Effector memory CD8-positive, alpha-beta T cell (primary cell): ENCODE measurements at places on chromosomes 3 and 15.

GRCh38 chr3:188362405-188362831 is 208.5 kb downstream of the LPP start:
- peak; percentile 9 for DNase-seq

DNA sequence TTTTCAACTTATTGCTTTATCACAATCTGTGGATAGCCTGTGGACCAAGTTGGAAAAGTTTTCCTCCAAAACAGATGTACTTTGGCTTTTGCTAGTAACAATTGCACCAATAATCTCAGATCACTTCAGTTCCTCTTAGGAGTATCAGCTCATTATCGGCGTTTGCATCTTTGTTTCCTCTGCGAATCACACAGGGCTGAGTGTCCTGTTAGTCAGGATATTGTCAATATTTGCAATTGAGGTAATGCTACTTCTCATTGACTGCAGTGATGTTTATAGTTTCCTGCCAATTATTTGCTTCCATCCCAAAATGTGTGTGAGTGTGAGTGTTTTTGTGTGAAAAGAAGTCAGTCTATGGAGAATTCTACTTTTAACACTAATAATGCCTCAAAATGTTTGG is 545.0 kb downstream of the SI start:
- no peak for DNase-seq

DNA sequence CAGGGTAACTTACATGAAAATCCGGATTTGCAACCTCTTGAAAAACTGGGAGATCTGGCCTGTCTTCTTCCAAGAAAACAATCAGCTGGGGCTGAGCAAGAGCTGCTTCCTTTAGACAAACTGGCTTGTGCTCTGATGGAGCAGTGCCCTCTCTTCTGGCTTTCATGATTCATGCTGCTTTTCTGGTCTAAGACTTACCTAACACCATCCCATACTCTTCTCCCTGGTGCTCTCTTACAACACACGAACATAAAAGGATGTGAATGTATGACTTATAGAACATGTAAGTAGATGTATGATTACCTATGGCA is 9.9 kb downstream of the TJP1 start:
- no peak for DNase-seq

DNA sequence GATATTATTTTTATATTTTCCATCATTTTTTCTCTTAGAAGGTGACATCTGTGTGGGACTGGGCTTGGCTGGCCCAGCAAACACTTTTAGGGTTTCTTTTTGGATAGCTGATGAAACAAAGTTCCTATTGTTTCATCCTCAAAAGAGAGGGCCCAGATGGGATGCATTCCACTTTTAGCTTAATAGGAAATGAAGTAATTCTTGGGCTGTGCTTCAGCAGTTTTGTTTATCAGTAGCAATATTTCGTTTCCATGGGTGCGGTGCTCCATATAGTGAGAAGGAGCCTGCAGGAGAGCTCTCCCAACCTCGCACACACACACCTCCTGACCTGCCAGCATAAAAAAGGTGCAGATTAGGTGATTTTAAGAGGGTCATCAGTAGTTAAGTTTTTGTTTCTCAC is 147.5 kb downstream of the AKAP13 start:
- no peak for DNase-seq

GRCh38 chr3:62375655-62376453 is 2.5 kb upstream of the FEZF2 start:
- no peak for DNase-seq

DNA sequence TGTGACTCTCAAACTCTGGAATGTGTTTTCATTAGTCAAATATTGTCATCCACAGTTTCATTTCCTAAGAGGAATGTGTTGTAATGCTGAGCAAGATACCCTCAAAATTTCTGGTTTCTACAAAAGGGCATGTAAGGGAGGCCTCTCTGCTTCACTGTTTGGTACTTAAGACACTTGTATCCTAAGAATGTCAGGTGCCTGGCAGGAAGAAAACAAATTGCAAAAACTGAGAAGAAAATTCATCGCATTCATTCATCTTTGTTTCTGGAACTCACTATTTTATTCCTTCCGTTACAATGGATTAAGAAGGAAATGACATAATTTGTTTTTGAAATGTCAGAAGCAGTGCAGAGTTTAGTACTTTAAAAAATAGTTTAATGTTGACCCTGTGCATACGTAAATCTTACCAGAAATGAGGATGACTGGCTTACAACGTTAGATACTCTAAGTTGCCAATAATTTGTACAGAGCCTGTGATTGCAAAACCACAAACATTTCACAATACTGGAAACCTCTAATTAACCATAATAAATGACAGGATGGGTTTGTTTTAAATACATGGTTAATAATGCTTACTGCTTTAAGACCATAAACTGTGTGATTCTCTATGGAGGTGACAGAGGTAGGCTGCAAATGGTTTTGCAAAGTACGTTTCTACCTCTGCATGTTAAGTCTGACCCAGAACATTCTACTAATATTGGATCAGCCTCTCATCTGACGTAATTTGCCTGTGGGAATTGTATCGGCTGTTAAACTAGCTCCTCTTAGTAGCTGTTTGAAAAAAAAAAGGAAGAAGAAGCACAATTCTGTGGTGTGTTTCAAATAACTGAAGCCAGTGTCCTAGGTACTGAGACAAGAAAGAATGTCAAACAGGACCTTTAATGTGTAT is 477.8 kb downstream of the RBMS3 start:
- DNase-seq = no peak

DNA sequence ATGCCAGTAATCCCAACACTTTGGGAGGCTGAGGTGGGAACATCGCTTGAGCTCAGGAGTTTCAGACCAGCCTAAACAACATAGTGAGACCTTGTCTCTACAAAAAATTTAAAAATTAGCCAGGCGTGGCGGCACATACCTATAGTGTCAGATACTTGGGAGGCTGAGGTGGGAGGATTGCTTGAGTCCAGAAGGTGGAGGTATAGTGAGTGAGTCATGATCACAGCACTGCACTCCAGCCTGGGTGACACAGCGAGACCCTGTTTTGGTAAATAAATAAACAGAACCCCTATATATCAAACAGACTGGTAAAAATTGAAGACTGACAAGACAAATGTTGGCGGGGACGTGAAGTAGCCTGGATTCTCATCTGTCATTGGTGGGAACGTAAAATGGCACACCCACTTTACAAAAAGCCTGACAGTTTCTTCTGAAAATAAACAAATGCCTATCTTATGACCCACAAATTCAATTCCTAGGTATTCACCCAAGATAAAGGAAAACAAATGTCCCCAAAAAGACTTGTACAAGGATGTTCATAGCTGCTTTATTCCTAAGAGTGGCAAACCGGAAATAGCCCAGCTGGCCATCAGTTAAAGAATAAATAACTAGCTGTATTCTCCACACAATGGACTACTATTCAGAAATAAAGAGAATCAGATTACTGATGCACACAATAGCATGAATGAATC is 47.0 kb upstream of the GK5 start:
- no peak for DNase-seq

DNA sequence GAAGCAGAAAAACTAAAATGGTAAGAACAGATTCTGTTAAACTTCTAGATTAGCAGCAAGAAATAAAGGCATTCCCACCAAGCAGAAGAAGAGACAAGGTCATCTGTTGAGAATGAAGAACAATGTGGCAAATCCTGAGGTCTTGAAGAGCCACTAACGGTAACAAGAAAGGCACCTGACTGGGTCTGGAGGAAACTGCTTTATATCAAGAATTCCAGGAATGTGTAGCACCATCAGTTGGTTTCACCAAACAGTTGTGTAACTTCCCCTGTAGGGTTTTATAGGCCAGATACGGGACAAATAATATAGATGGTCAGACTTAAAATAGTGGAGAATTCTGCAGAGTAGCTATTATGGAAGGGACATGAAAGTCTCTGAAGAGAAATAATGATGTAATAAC is 57.3 kb downstream of the ACAP2 start:
- no peak for DNase-seq

GRCh38 chr15:60718661-60719069 is 239.7 kb upstream of the ICE2 start:
- DNase-seq = no peak

DNA sequence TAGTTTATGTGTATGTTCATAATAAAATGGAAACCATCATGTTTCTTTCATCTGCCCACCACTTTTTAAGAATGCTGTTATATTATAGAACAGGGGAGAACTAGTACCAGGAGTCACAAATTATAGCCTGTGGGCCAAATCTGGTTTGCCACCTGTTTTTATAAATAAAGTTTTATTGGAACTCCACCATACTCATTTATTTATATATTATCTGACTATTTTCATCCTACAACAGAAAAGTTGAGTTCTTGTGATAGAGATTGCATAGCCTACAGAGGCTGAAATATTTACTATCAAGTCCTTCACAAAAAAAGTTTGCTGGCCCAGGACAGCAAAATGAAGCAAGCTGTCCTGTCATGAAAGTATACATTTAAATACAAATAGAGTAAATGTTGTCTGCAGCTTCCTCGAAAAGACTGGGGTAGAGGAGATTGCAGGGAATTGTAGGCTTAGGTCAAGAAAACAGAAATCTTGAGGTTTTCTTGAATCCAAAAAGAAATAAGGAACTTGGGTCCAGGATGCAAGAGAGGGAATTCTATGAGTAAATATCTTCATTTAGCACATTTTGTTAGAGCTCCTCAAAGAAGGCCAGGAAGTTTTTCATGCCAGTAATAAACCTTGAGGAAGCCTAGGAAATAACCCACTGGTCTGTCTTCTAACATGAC is 41.1 kb downstream of the FILIP1L start:
- DNase-seq = no peak

DNA sequence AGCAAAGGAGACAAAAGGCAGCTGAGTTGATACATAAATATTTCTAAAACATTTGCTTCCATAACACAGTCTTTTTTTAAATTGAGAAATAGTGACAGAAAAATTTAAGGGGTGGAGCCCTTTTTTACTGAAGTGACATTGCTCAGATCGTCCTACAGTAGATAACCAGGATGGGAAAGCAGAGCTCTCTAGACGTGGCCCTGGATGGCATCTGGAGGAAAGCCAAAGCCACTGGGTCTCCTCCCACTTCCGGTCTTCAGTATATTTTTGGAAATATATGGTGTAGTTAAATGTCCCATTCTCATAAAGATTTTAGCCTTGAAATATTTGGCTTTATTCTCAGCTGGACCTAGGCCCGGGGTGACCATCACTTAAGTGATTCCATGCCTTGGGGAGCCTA is 326.1 kb downstream of the ZNF621 start:
- DNase-seq = no peak

DNA sequence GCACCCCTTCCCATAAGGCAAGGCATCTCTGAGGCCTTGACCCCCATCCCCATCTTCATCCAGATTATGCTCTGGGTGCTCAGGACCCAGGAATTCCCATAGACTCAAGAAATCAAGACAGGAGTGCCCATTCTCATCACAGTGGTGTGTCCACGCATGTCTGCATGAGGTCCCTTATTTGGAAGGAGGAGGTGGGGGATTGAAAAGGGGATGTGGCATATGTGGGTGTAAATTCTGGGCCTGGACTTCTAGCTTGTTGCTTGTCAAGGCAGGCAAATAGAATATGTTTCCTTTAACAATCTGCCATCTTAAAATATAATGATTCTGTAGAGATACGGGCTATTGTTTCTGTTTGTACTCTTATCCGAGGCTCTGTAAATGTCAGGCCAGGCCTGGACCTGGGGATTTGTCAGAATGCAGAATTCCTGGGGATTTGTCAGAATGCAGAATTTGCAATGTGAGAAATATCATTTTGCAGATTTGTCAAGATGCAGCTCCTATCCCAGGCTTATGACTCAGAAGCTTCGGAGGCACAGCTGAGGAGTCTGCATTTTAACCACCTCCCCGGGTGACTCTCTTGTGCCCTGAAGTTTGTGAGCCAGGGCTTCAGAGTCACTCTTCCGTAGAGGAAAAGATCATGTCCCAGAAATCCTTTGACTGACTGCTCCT is 157.8 kb downstream of the SV2B start:
- DNase-seq = no peak

GRCh38 chr3:89867286-89867685 is 759.9 kb downstream of the EPHA3 start:
- no peak for DNase-seq

DNA sequence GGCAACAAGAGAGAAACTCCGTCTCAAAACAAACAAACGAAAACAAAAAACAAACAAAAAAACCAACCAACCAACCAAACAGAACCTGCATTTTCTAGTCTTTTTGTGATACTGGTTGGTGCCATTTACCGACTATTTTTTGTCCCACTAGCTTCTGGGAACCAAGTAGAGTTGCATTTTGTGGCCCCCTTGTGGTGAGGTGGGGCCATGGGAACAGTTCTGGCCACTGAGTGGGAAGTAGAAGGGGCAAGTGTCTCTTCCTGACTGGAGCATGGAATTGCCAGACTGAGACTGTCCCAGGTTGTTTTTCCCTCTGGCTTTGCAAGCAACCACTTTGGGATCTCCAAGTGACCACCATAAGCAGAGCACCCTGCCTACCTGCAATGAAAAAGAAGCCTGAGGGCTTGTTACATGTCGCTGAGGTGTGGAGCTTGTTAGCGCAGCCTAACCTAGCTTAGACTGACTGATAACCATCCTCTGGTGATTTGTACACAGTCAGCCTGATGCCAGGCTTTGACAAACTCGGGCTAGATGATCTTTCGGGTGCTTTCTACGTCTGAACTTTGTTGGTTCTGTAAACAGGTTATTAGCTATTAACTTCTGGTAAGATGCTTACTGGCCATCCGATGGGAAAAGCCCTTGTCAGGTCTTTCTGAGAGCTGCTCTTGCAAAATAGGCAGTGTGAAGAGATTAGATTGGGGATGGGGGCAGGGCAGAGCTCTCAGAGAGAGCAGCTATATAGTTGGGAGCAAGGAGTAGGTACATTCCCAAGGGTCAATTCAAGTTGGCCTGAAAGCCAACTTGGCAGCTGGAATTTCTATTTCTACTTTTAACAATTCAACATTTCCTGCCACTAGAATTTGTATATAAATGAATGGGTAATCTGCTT is 172.2 kb downstream of the SSR3 start:
- no peak for DNase-seq

- DNase-seq = no peak
These were observed 86.7 kb upstream of the OXTR start for GRCh38 chr3:8856071-8856470.

DNA sequence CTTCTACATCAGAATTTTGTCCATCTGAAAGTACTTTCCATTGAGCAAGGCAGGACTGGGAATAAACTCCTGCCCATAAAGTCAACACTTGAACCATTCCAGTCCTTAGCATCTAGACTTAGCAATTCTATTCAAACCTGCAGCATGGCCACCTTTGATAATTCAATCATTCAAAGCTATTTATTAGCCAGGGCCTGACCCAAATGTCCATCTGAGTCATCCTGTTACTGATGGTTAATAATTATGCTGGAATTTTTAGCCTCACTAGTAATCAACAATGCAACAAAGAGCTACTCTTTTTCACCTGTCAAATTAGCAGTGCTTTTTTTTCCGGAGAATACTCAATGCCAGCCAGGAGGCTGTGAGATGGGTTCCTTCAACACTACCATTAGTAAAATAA is 72.7 kb upstream of the SNRK start:
- DNase-seq = no peak
